ENCODE measurements at places on chromosomes 7 and 10.

DNA sequence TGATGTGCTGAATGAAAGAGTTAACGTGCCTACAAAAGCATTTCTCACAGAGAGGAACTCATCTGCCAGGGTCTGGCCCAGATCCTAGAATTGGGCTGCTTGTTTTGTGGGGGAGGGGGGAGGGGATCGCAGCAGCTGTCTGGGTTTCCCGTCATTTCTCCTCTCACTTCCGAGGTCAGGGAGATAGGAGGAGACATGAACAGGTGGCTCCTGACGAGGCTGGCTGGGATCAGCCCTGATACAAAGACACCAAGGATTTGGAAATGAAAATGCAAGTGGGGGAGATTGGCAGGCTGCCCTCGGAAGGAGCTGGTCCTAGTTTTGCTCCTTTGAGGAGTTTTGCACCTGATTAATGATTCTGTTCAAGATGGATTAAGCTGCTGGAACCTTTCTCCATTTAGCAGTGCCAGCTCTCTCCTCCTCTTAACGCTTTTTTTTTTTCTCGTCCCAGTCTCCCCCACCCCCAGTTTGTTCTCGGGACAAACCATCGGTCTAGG, 86.8 kb upstream of the KMT2C start:
- DNase-seq = no peak

GRCh38 chr7:24576171-24577025, 3.1 kb downstream of the PALS2 start:
- DNase-seq = peak; percentile 79

DNA sequence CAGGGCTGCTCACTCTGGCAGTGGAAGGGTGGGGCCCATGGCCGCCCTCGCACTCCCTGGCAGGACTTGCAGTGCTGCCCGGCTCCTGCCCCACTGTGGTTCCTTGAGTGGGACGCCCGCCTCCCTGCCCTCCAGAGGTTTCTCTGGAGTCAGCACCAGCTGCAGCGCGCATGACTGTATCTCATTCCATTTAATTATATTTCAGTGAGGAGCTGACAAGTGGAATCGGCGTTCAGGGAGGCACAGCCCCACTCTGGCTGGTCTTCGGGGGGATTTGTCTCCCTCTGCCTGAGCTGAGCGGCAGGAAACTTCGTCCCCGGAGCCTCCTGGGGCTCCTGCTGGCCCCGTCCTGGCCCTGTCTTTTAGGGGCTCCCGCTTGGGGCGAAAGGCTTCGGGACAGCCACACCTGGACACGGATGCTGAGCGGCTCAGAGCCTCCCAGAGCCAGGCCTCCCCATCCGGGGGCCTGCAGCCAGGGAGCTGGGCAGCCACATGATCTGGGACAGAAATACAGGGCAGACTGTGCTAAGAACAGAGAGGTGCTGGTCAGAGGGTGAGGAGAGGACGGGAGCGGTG, 75.3 kb upstream of the NKX6-2 start:
- no peak for DNase-seq

DNA sequence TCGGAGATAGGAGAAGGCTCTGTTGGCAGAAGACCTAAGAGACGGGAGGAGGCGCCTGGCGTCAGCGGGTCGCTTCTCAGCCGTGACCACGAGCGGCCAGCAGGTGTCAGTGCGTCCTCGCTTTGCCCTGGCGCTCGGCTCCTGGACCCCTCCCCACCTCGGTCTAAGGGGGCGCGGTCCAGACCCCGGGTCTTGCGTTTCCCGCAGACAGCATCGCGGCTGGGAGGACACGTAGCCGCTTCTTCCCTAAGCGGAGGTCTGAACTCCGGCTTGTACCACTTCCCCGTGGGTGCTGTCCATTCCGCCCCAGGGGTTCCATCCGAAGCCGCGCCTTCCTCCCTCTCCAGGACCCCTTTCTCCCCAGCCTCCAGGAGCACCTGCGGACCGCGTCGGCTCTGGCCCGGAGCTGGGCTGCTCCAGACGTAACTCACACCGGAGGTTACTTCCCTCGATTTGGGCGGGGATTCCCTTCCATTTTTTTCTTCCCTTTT, 593 bp upstream of the ADRA2A start:
- DNase-seq = peak; percentile 13

DNA sequence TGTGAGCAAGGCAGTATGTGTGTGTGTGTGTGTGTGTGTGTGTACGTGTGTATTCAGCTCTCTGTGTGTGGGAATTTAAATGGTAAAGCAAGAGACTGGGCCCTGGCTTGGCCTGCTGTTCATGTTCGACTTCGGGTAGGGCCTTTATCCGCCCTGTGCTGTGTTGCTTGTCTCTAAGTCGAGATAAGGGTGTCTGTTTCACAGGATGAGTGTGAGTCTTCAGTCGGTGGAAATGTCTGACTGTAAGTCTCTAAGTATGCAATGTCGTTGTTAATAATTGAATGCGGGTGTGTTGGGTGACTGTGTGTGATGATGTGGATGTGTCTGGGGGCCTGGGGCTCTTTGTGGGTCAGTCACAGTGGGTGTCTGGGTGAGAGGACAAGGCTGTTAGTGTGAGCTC, 34.8 kb downstream of the HIF1AN start:
- DNase-seq = no peak

DNA sequence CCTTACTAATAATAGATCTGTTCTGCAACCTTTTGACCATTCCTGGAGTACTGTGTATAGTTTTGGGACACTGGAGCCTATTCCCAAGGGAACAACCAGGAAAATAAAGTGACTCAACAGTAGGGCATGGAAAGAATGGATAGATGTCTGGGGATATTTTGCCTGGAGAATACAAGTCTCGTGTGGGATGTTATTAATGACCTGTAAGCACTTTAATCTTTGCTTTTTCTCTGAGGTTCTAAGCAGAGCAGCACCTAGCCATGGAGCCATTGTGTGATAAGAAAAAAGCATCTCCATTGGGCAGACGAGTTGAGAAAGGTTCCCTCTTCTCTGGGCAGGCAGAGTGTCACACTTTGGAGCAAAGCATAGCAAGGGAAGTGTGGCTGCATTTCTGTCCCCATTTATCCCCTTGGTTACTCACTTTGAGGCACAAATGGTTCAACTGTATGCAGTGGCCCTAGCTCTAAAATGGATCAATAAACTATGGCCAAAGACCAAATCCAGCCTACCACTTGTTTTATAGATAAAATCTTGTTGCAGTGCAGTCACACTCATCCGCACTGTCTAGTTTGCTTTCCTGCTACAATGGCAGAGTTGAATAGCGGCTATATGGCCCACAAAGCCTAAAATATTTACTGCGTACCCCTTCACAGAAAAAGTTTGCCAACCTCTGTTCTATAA, 21.0 kb upstream of the CCDC71L start:
- DNase-seq = no peak

DNA sequence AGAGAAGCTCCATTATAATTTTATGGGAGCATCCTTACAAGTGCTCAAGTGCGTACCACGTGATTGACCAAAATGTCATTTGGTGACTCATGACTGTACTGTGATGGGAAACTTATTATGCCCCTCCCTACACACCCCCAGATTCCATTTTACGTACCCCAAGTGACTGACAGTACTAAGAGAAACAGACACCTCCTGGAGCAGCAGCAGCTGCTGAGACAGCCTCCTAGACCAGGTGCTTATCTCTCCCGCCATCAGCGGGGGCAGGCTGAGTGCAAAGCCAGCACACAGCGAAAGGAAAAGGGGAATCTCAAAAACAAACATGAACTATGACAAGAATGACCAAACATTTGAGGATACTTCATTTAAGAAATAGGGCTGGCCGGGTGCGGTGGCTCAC, 4.2 kb upstream of the ADAM12 start:
- DNase-seq = no peak

- DNase-seq = no peak
Observed at GRCh38 chr10:122875843-122876466, 3.4 kb downstream of the FAM24B start.

DNA sequence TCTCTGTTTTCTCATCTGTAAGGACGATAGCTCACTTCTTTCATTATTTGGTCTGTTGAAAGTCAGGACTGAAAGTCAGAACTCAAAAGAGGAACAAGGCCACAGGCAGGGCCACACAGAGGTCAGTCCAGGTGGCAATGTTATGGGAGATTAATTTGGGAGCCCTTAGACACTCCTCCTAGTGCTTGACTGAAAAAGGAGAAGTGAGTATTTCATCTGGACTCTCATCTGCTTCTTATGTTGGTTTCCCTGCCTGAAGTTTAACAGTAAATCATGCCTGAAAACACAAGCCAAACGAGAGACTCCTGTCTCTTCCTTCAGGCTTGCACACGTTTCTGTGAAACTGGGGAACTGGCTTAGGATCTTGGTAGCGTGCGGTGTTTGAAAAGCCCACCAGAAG, 248.5 kb downstream of the BUB3 start:
- DNase-seq = no peak

DNA sequence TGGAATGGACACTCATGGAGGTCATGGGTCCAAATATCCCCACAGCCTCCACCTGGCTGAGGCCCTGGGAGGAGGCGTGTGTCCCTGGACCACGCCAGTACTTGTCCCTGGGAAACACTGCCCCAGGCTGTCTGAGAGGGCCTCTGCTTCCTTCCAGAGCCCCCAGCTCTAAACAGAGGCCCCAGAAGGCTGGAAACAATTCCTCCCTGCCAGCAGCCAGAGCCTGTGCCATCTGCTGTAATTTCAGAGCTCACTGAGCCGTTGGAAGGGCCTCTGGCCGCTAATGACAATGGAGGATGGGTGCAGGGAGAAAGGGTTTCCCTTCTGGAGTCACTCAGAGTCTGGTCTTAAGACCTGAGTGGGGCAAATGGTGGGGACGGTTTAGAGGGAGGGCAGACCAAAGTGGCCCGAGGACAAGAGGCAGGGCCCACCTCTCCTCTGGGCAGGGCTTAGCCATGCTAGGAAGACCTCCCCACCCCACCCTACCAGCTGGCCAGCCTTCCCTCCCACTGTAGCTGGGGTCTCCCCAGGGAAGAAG, 7.1 kb downstream of the CHAT start:
- no peak for DNase-seq

DNA sequence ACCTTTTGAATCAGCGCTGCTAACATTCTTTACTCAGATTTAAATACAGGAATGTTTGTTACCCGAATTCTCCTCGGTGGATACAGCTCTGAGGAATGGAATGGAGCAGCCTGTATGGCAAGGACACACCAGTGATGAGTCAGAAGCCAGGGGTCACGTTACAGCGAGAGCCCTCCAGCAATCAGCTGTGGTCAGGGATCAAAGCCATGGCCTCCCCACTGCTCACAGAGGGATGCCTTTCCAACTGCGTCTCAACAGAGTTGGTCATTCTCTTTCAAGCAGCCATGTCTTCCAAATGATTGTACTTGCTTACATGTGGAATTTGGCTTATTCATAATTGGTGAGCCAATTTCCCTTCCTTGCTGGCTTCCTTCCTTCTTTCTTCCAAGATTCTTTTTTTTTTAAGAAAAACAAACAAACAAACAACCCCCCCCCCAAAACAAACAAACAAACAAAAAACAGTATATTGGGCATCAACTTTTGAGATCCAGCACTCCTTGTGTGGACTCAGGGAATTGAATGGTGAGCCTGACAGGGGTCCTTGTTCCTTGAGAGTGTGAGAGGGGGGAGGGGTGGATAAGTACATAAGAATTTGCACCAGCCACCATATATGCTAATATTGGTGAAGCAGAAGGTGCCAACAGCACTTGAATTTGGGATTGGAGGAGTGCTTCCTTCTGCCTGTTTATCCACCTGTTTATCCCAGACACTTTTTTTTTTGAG, 100.2 kb downstream of the ATXN7L1 start:
- DNase-seq = peak; percentile 95

DNA sequence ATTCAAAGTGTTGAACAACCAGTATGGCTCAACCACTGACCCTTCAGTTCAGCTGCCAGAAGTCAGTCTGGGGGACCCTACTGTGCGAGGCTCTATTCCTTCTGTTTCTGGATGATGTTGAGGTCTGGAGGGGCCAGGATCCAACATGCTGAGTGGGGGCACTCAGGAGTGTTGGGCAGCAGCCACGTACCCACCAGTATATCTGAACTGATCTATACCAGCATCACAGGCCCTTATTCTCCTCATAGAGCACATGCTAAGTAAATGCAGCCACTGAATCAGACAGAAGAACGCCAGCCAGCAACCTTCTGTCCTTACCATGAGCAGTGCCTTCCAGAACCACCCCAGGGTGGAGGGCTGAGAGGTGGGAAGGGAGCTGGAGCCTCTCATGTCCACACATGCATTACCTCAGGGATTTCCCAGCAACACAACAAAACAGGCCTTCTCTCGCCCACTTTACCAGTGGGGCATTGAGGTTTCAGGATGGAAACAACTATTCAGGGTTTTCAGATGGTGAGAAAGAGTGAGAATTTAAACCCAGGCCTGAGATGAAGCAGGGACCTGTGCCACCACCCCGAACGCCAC, 6.8 kb upstream of the MSMB start:
- no peak for DNase-seq

- peak; percentile 39 for DNase-seq
Observed at GRCh38 chr10:100341953-100342626, 4.9 kb upstream of the SCD start.

DNA sequence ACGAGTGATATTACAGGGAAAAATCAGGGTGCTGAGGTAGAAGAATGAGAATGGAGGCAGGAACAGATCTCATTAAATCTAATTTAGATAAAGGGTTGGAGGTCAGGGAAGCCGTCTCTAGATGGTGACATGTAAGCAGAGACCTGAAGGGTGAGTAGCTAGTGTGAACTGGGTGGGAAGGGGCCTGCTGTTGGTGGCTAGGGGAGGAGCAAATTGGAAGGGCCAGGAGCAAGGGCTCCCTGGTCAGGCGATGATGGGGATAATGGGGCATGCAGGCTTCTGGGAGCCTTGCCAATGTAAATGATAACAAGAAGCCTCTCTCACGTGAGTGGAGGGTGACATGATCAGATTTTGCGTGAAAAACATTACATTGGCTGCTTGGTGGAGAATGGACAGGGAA, 76.3 kb downstream of the WDFY4 start:
- no peak for DNase-seq

GRCh38 chr10:6275022-6275997, 72.6 kb downstream of the PFKFB3 start:
- peak; percentile 79 for DNase-seq

GRCh38 chr10:69317175-69317604, 38.9 kb downstream of the HK1 start:
- DNase-seq = no peak

- DNase-seq = peak; percentile 94
Observed at GRCh38 chr7:55132890-55133551, 114.2 kb downstream of the EGFR start.

GRCh38 chr10:131808370-131808930, 92.4 kb upstream of the PPP2R2D start:
- DNase-seq = no peak

DNA sequence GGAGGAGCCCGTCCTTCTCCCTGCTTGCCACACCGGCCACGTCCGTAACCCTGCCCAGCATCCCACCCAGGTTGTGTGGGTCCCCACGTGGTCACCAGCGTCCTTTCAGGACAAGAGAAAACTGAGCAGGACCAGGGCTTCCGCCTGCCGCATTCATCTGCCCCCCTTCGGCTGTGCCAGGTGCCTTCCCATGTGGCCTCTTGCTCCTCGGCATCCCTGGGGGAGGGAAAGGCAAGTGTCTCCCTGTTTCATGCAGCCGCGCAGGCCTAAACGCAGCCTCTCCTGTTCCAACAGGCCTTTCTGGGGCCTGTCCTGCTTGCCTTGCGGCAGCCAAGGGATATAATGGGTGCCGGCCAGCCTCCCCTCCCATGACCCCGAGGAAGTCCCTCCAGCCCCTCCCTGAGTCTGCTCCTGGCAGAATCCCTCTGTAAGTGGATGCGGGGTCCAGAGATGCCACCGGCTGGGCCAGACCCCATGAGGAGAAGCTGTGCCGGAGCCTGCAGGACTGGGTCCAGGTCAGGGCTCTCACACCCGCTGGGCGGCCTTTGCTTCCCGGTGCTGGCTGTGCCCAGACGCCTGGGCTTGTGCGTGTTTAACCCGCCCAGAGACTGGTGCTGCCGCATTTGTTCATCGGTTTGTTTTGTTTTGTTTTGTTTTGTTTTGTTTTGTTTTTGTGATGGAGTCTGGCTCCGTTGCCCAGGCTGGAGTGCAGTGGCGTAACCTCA, 23.1 kb downstream of the SHH start:
- DNase-seq = no peak

Measured in fibroblast of the conjunctiva (primary cell).